ENCODE measurements at places on chromosomes 2 and 18.

DNA sequence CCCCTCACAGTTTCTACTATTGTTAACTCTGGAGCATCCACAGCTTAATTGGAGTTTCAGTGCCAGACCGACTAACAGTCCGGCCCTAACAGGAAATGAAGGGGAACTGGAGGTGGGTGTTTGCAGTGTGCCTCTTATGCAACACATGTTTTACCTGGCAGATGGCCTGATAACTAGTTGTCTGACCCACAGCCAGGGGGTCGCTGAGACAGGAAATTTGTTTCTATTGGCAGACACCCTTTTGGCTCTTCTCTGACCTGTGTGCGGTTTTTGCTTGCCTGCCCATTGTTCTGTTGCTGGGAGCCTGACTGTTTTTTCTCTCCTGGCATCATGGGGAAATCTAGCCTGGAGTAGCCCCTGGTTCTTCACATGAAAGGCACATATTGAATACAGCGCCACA, 1329.8 kb downstream of the DSC3 start:
- DNase-seq: no peak

GRCh38 chr2:30504731-30505130, 57.7 kb downstream of the LCLAT1 start:
- DNase-seq: no peak

GRCh38 chr2:111072220-111072871, 48.4 kb upstream of the BCL2L11 start:
- no peak for DNase-seq

GRCh38 chr2:100417711-100418124, 250 bp upstream of the CHST10 start:
- DNase-seq: no peak

DNA sequence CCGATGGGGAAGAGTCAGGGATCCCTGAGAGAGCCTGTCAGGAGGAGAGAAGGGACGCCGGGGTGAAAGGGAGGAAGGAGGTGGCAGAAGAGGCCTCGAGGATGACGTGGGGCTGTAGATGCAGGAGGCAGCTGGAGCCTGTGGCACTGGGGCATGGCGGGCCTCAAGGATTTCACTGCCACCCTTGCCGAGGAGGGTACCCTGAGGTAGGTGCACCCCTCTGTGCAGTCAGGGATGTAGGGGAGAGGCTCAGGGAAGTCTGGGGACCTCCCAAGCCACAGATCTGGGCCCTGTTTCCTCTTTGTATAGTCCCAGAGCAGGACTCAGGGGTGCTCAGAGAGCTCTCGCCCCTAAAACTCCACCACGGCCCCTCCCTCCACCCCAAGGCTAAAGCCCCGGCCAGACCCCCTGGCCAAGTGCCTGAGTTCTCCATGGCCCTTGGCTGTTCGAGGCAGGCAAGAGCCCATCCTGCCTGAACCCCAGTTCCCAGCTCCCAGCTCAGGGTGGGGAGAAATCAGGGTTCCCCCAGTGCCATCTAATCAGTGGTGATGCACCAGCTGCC, 39.0 kb upstream of the HDAC4 start:
- DNase-seq: no peak

DNA sequence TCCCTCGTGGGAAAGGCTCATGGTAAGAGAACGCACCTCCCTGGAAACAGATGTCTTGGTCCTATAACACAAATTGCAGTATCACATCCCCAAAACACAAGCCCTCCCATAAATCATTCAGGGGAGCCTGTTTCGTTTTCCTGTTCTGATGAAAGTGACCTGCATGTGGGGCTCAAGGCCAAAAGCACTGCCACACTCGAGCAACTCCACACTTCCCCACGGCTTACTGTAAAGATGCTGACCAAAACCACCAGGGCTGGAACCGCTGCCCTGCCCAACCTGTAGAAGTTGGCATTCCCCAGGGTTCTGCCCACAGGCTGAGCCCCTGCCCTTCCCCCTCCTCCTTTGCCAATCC, 139.7 kb downstream of the BCL11A start:
- no peak for DNase-seq

- no peak for DNase-seq
Measured at GRCh38 chr2:20609349-20609994, 41.4 kb downstream of the HS1BP3 start.

GRCh38 chr2:235945608-235946140, 222.5 kb downstream of the GBX2 start:
- DNase-seq: no peak

GRCh38 chr2:84766791-84767190, 114.1 kb downstream of the TRABD2A start:
- DNase-seq: no peak

- no peak for DNase-seq
Measured at GRCh38 chr2:120433816-120434290, 87.9 kb downstream of the INHBB start.

- DNase-seq: no peak
Measured at GRCh38 chr2:83112858-83113257, 1346.2 kb downstream of the SUCLG1 start.

DNA sequence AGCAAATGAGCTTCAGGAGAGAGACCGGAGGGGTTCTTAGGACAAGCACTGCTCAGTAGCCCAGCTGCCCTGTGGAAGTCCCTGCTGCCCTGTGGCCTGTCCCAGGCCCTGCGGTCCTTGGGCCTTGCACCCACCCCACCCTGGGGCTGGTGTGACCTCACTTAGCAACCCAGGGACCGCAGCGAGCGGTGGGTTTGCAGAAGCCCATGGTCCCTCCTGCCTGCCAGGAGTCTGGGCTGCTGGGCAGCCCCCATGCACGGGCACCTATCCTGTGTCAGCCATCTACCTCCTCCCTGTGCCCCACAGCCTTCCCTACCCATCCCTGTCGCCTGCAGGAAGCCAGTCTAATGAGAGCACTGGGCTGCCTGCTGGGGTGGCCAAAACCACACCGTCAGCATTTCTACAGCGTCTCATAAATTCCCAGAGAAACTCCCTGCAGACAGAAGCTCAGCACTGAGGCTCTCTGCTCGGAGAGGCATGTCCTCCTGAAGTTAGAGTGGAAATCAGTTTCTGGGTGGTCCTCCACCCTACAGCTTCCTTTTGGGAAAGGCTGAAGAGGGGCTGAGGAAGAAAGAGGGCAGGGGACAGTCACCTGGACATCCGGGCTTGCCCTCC, 231.1 kb upstream of the HS6ST1 start:
- no peak for DNase-seq

DNA sequence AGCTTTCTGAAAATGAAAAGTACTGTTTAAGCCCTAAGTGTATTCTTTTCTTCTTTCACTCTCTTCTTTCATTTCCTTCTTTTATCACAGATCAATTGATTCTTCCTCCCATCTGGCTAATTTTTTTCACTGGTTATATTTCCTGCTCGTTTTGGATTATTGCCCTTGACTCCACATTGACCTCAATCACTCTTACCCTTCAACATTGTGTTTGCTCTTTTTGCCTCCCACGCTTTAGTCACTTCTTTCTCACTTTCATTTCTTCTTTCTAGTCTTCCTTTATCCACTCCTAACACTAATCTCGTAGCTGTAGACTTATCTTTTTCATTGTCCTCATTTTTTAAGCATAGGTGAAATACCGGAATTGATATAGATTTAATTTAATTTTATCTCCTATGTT, 320.3 kb upstream of the VRK2 start:
- DNase-seq: no peak

GRCh38 chr2:127370010-127370409, 17.8 kb downstream of the MAP3K2 start:
- no peak for DNase-seq

- no peak for DNase-seq
Measured at GRCh38 chr2:10873171-10873570, 38.6 kb upstream of the KCNF1 start.

- no peak for DNase-seq
Measured at GRCh38 chr2:113986762-113987290, 96.9 kb downstream of the ACTR3 start.

- no peak for DNase-seq
Measured at GRCh38 chr2:178913049-178913441, 105.8 kb upstream of the TTN start.

- no peak for DNase-seq
Measured at GRCh38 chr2:240502059-240502429, 55.7 kb downstream of the ANKMY1 start.

GRCh38 chr2:165857876-165858275, 63.8 kb upstream of the GALNT3 start:
- no peak for DNase-seq

GRCh38 chr2:45771261-45771660, 119.8 kb downstream of the PRKCE start:
- no peak for DNase-seq

DNA sequence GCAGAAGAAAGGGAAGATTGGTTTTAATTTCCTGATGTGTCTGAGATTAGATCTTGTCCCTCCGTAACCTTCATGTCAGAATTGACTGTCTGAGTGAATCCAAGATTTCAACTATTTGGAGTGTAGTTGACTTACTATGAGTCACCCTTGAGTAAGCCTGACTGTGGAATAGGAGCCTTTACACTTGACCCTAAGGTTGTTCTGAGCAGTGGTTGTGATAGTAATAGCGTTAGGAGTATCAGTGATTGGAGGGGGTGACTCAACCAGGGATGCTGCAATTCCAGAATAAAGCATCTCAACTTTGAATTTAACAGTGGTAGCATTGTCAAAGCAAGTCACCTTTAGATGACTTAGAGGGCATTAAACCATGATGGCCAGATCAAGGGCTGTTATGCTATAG, 979.5 kb upstream of the FAM98A start:
- DNase-seq: no peak

GRCh38 chr18:424668-425067, 75.8 kb downstream of the COLEC12 start:
- no peak for DNase-seq

DNA sequence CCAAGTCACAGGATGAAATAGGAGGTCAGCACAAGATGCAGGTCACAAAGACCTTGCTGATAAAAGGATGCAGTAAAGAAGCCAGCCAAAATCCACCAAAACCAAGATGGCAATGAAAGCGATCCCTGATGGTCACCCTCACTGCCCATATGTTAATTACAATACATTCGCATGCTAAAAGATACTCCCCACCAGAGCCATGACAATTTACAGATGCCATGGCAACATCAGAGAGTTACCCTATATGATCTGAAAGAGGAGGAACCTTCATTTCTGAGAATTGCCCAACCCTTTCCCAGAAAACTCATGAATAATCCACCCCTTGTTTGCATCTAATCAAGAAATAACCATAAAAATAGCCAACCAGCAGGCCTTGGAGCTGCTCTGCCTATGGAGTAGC, 709.8 kb downstream of the METTL4 start:
- DNase-seq: no peak

GRCh38 chr18:24176727-24177416, 38.0 kb downstream of the CABYR start:
- DNase-seq: peak; percentile 37

- DNase-seq: no peak
Measured at GRCh38 chr2:162184821-162185450, 32.9 kb upstream of the GCG start.

DNA sequence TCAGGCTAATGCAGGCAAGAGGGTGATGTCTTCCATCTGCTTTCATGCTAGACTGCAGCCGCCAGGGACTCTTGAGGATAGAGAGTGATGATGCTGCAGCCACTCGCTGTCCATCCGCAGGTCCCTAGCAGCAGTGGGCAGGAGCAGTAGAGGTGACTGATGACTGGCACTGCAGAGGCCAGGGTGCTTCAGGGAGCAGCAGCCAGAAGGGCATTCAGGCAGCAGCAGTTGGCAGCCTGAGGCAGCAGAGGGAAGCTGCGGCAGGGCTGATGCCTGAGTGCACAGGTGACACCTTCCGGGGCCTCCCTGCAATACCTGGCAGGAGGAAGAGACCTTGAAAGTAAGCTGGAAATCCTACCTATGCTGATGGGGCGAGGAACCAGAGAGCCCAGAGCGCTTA, 214.2 kb downstream of the ICOS start:
- no peak for DNase-seq

DNA sequence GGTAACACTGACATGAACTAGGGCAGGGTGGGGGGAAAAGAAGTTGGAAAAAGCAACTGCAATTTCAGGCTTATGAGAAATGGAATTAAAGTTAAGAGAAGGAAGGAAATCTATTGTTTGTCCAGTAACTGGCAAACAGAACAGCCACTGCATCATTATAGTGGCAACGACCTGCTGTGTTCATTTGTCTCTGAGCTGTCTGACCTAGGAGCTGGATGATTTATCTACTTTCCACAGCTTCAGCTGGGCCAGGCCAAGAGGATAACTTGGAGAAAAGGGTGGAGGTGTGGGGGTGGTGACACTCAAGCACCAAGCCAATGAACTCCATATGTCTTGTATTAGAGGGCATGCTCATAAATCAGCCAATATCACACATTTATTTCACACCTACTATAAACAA, 291.5 kb upstream of the KLHL29 start:
- no peak for DNase-seq

- DNase-seq: no peak
Measured at GRCh38 chr2:58893656-58894351, 652.7 kb upstream of the FANCL start.

GRCh38 chr2:31235504-31235902, 1.6 kb downstream of the EHD3 start:
- no peak for DNase-seq

DNA sequence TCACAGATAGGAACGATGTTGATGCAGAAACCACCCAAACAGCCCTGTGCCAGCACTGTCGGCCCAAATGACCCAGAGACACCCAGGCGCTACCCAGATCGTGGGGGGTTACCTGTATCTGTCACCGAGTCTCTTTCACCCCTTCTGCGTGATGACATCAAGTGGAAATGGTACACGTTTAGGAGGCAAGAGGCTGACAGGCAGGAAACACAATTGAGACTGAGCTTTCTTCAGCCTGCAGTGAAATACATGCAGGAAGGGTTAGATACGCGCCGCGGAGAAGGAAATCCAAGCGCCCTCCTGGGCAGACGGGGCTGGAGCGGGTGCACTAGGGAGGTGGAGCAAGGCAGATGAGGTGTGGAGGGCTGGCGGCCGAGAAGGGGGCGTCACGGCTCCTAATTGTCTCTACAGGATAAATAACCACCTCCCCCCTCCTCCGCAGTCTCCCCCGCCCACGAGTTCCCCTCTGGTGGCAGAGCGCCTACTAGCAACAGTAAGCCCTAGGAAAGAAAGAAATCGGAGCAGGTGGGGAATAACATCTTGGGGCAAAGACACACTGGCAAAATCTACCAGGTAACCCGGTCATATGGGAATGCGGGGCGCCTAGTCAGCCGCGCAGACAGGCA, at the start of gene RNF152:
RNF152 (minus strand) TSS at position 325 of the 626 bp plus-strand sequence. CDS start 76,544 bp downstream, outside the sequence.
- DNase-seq: no peak

GRCh38 chr2:156897548-156897947, 360.0 kb upstream of the GALNT5 start:
- DNase-seq: no peak

- DNase-seq: no peak
Measured at GRCh38 chr2:44936715-44937687, 4.5 kb upstream of the SIX3 start.

DNA sequence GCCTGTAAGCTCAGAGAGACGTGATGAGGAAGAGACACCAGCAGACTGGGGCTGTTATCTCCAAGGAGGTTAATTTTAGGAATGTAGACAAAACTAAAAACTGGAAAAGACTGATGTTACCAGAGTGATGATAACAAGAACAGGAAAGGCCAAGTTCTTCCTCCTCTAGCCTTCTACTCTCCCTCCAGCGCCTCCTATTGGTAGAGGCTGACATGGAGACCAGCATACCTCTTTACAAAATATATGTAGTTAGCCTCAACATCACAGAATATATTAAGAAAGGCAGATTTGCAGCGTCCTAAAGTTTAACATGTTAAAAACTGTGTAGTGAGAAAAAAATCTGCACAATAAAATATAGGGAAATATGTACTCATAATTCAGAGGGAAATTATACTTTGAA, 66.0 kb downstream of the TCF4 start:
- no peak for DNase-seq

GRCh38 chr2:57443086-57443485, 603.5 kb upstream of the VRK2 start:
- DNase-seq: no peak

GRCh38 chr18:64017870-64018269, 48.0 kb downstream of the SERPINB8 start:
- no peak for DNase-seq
